GF-D8 (cell line): ENCODE measurements at places on chromosomes 6 and 20.

- no peak for DNase-seq
These were observed 57.3 kb downstream of the SULF2 start for GRCh38 chr20:47727909-47728361.

GRCh38 chr6:45454008-45454911 is 76.5 kb upstream of the SUPT3H start:
- peak; percentile 47 for DNase-seq

DNA sequence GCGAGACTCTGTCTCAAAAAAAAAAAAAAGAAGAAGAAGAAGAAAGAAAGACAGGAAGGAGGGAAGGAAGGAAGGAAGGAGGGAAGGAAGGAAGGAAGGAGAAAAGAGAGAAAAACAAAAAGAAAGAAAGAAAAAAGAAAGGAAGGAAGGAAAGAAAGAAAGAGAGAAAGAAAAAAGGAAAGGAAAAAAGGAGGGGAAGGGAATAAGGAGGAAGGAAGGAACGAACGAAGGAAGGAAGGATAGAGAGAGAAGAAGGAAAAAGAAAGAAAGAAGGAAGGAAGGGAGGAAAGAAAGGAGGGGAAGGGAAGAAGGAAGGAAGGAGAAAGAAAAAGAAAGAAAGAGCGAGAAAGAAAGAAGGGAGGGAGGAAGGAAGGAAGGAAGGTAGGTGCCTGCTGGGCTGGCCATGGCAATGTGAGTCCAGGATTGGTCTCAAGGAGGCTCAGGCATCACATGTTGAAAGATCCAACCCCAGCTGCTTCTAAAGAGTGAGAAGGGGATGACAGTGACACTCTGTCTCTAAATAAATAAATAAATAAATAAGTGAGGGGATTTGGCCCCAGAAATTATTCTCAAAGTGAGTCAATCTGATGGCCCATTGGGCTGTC is 24.3 kb upstream of the SRSF6 start:
- DNase-seq, result no peak

- no peak for DNase-seq
These were observed 17.1 kb upstream of the GJA1 start for GRCh38 chr6:121418346-121418745.

DNA sequence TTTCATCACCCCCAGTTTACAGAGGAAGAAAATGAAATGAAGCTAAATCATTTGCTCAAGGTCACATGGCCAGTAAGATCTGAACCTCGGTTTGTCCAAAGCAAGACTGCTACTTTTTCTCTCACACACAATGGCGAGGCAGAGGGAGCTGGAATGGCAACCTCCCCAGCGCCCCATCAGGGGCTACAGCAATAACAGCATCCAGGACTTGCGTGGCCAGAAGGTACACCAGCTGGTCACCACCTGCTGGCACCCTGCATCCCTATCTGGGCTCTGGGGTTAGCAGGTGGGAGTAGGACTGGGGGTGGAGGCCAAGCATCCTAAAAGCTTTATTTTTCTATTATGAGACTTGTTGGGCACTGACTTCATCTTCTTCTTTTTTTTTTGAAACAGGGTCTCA is 41.3 kb downstream of the TTI1 start:
- no peak for DNase-seq

DNA sequence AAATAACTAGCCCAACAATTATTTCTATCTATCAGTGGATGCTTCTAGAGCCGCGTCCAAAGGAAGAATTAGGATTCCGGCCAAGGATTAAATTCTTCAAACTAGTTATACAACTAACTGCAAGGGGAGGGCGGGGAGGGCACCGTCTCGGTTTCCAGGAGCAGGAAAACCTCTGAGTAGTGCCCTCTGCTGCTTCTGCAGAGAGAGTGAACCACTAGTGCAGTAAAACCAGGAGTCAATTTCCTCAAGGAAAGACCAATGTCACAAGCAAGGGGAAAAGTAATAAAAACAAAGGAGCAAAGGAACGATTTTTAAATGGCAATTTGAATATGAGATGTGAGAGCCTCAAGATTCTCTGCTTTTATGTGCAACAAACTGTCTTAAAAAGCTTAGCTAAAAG is 16.5 kb upstream of the UBE2J1 start:
- DNase-seq, result no peak

DNA sequence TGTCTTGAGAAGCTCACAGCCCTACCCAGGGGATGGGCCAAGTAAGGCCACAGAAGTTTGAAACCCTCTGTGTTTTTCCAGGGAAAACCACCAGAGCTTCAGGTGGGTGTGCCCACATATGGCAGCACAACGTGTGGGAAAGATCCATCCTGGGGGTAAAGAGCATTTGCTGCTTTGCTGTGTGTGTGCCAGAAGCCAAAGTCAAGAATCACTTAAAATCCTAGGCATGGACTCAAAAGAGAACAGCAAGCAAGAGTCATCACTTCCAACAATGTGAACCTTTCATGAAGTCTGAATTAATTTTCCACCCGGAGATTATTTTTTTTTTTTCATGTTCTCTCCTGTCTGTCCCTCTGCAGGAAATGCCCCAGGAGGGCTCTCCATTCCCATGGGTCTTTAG is 308.2 kb upstream of the SGK1 start:
- no peak for DNase-seq

DNA sequence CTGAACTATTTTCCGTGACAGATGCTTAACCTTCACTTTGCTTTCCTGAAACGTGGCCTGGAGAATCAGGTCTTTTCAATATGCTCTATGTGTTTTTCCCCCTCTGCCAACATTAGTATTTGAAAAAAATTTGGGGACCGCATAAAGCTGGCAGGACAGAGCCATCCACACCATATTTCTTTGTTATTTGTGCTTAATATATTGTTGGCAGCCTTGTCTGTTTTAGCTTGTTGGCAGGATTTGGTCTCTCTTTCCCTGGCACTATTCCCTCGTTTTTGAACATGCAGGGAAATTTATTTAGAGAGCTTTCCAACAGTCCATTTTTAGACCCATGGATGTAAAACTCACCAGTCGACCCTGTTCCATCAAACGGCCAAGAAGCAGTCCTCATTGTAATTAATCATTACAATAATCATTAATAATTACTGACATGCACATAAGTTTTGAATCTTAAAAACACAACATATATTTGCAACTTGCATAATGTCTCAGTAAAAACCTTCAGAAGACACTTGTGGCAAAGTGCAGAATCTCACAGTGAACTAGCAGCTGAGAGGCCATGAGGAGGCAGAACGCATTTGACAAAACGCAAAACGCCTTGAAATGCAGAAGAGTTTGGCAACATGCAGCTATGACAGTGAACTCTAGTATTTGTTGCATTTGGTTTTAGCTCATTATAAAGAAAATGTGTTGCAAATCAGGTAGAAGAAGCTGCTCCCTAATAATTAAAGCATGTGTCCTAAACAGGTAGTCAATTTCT is 514.2 kb downstream of the C6orf118 start:
- DNase-seq, result no peak

DNA sequence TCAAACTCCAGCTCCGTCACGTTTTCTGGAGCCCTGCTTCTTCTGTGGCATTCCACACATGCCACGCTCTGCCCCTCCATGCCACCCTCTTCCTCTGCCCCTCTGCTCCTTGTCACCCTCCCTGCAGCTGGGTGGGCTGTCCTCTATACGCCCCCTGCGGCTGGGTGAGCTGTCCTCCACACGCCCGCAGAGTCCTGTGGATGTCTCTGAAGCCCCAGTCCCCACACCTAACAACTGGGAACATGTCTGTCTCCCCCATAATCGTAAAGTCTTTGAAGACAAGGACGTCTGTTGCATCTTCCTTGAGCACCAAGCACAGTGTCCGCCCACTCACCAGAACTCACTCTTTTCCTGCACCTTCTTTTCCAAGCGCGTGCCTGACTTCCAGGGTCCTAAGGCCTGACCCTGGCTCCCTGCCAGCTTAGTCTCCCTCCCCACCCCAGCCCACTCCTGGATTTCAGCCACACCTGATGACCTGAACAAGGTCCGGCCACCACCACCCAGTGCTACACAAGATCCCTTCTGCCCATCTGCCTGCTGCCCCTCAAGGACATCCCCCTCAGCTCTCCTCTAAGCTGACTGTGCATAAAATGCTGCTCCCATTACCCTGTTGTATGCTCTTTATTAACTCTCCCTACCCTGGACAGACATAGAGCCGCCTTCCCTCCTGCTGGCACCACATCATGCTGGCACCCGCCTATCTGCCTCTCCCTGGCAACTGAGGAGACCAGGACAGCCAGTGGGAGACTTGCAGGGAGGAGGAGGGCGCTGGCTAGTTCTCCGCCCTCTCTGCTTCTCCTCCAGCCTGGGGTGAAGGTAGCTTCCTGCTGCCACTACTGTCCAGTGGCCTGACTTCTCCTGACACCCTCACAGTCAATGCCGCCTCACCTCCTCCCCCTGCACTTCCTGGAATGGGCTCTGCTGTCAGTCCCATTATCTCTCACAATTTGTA is 10.7 kb upstream of the PRR18 start:
- DNase-seq, result no peak

- no peak for DNase-seq
These were observed 280.4 kb upstream of the TAB2 start for GRCh38 chr6:149037051-149037671.
